ENCODE measurements at places on chromosomes 3 and 15.
A peak's percentile ranks its signal among the peaks of the same experiment; 100 is the strongest.

DNA sequence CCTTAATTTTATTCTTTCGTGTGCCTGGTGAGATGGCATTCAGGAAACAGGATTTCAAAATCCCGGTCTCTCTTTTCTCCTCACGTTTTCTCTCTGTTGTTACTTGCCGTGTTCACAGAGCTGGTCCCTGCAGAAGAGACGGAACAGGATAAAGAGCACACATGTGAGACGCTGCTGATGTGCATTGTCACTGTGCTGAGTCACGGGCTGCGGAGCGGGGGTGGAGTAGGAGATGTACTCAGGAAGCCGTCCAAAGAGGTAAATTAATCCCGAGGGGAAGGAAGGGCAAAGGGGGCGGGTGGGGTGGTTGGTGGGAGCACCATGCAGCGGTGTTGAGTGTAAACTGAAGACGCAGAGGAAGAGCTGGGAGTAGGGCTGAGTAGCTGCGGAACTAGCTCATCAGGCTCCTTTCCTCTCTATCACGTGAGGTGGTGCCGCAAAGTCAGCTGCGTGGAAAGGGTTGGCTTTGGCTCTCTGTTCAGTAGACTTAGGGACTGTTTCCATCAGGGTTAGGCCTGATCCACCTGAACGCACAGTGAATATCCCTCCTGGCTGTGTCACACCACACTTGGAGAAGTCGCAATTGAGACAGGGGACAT, 164.8 kb upstream of the BHLHE40 start:
- DNase-seq: peak; percentile 70

GRCh38 chr3:61807865-61808276, 246.5 kb downstream of the PTPRG start:
- no peak for DNase-seq

DNA sequence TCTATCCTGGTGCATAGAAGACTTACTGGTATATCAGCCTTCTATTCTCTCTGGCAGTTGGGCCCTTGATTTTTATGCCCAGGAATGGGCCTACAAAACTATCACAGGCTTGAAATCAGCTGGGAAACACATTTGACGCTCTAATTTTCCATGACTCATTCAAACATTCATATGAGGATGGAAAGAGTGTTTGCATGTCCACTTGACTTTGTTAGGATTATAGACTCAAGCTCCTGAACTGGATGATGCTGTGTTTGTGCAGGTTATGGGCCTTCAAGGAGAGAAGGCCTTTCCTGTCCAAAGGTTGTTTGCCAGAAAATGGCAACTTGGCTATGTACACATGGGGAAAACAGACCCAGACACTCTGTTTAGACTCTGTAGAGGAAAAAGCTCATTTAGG, 219.9 kb downstream of the GAP43 start:
- DNase-seq: no peak

DNA sequence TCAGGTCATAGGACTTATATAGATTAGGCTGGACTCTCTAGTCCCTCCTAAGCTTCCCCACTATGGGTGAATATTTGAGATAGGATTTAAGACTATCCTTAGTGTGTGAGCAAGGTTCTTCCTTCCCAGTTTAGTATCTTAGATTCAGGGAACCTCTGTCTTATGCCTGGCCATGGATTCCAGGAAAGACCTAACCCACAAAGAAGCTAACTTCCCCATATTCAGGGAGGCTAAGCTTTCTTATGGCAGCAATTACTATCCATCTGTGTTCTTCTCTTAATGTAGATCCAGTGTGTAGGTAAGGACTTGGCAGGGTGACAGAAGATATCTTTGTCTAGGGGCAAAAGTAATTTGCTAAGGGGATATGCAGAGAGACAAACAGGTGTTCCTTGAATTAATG, 25.5 kb upstream of the PIK3R4 start:
- DNase-seq: peak; percentile 50

DNA sequence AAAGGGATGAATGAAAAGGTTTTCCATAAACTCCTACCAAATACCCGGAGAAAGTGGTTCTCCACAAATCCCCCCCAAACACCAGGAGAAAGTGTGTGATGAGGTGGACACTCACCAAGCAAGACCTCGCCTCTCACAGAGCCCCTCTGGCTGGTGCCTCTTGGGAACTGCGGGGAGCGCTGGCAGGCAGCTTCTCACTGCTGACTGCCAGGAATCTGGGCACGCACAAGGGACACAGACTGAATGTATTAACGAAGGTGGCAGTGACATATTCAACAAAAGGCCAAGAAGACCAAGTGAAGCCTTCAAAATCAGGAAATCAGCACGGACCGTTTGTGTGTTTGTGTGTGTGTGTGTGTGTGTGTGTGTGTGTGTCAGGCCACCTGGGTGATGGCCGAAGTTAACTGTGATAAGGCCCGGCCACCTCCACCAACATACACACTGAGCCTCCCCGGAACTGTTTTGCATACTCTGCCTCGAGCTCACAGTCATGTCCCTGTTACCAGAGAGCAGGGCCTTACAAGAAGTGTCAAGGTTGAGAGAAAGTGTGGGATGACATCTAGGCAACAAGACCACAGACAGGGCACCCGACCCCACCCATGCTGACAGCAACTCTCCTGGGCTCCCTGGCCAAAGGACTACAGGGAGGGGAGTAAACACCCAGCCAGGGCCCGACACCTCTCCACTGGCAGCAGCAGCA, 18.0 kb downstream of the ATP10A start:
- DNase-seq: no peak

DNA sequence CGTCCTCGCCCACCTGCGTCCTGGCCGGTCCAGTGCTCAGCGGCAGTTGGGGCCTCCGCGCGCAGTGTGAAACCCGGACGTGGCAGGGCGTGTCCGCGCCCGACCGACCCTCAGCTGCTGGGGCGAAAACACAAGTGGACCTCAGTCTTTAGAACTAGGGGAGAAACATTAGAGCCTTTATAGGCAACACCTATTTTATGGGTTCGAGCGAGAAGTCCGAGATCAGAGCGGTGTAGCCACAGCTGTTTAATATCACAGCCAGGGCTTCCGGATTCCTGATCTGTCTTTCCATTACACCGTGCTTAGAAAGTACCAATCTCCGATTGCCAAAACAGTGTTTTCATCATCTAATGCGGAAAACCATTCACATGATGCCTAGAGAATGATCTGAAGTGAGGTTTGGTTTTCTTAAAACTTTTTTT, 506 bp downstream of the RAD51 start:
- peak; percentile 14 for DNase-seq

Measured in inflammatory macrophage (primary cell).